Cortex of kidney (tissue), 1 donor: ENCODE measurements at places on chromosomes 4 and X.

DNA sequence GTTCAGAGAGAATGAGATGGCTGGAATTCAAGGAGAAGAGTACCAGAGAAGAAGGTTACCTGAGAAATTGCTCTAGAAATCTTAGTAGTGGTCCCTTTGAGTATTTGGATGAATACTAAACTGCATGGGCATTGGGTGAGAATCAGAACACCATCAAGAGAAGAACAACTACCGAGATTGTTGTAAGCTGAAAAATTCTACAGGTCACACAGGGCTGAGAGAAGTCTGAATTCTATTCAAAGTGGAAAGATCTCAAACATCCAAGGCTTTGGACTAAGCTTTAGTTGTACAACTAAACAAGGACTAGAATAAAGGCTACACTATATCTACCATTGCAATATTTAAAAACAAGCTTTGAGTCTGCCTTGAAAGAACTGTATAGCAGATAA is 40.8 kb downstream of the LRBA start:
- no peak for DNase-seq

DNA sequence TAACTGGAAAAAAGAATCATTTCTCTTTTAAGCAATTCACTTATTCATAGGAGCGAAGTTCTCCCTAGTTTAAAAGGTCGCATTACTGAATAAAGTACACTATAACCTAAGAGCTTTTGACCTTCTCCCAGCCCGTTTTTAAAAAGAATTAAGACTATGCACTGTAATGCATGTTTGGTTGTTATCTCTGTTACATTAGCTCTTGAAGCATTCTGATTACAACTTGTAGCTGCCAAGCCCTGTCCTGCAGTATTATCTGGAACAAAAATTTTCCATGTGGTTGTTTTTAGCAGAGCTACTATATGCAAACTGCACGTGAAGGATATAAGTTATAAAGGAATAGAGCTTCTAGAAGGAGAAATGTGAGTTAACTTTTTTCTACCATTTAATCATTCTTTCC is 8.1 kb downstream of the GAB1 start:
- no peak for DNase-seq

DNA sequence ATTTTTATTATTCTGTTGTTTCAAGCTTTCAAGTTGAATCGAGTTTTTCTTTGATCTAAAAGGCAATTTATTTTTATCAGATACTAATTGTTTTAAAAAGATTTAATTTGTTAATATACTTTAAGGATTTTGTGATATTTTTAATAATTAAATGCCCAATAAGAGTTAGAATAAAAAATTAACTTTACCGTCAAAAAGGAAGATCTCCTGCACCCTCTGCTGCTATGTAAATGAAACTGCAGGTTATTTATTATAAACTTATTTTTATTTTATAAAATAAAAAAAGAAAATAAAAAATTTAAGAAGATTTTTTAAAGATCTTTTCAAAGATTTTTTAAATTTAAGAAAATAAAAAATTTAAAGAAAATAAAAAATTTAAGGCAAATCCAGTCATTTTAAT is 166.1 kb downstream of the CCSER1 start:
- no peak for DNase-seq

DNA sequence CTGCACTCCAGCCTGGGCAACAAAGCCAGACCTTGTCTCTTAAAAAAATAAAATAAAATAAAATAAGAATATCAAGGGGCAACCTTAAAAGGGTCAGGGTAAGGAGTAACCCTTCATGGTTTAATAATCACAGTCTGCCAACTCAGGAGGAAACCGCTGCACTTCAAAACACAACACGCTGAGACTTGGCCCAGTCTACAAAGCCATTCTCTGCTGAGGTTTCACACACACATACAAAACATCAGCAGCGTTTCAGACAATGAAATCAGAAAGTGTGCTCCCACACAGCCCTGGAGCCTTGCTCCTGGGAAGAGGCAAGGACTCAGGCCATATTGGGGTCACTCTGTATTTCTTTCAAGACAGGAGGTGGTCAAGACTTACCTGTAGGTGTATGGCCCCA is 18.3 kb downstream of the SCARB2 start:
- no peak for DNase-seq

DNA sequence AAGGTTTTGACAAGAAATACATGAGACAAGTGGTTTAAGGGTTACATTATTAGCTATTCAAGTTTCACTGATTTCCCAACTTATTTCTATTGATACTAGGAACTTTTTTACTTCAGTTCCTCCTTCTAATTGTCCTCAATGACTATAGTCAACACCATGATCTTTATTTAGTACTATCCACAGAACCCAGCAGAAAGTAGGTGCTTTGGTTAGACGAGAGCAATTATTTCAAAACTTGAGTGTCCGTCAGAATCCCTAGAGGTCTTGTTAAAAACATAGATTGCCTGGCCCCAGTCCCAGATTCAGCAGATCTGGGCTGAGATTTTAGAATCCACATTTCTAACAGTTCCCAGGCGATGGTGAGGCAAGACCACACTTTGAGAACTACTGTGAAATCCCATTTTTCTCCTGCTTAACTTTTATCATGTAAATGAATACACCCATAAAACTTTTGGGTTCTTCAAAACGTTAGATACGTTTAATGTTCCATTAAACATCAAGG is 17.9 kb downstream of the EXOC1 start:
- no peak for DNase-seq

GRCh38 chrX:97159916-97160800 is 276.4 kb downstream of the RPA4 start:
- DNase-seq = no peak

DNA sequence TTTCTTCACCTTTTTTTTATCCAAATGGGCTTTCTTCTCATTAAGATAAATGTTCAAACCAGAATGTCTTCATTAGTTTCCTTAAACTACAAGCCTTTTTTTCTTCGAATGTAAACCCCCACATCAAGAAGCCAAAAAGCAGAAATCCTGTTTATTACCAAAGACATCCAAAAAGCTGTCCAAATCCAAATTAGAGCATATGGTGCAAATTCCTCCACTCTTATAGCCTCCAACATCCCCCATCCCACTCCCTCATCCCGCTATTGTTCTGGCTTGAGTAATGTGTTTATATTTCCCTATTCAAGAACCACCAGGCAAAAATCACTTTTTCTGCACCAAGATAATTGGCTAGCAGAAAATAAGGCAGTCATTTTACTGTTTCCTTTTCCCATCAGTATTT is 315.1 kb upstream of the ADGRL3 start:
- DNase-seq = no peak

GRCh38 chrX:8988446-8988845 is 45.5 kb downstream of the FAM9B start:
- no peak for DNase-seq

- no peak for DNase-seq
These were observed 318.7 kb downstream of the CAMK2D start for GRCh38 chr4:113442826-113443225.

GRCh38 chr4:170198747-170199146 is 109.0 kb upstream of the AADAT start:
- no peak for DNase-seq

- no peak for DNase-seq
These were observed 7.3 kb upstream of the MAGEE1 start for GRCh38 chrX:76420237-76420636.

- DNase-seq = no peak
These were observed 144.7 kb downstream of the ZNF518B start for GRCh38 chr4:10312568-10312967.

GRCh38 chr4:38859501-38859900 is 2.9 kb upstream of the TLR6 start:
- no peak for DNase-seq

- DNase-seq = no peak
These were observed 210.9 kb downstream of the FRMPD4 start for GRCh38 chrX:12349201-12349600.

GRCh38 chr4:185469580-185470154 is 1.9 kb downstream of the CCDC110 start:
- DNase-seq = no peak

- no peak for DNase-seq
These were observed 46.4 kb downstream of the PTPN13 start for GRCh38 chr4:86640469-86640868.

GRCh38 chrX:68421636-68422035 is 11.7 kb downstream of the OPHN1 start:
- DNase-seq = no peak

- DNase-seq = no peak
These were observed 95.4 kb downstream of the SLC2A9 start for GRCh38 chr4:9925750-9926439.

GRCh38 chr4:180751009-180751408 is 1492.2 kb upstream of the TENM3 start:
- no peak for DNase-seq

DNA sequence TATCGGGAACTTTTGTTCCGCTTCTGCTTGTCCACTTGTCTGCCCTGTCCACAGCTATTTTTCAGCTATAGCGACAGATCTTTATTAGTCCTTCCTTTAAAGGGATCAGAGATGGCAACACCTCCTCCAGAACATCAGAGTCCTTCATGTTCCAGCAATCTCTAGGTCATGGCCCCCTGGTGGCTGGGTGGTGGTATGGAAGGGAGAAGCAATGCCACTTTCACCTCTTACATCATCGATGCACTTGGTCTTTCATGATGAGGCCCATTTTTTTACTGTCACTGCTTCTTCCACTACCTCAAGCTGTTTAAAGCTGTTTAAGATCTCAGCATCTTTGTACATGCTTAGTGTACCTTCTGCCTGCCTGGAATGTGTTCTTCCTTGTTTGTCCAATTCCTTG is 106.7 kb downstream of the ARHGAP6 start:
- no peak for DNase-seq

DNA sequence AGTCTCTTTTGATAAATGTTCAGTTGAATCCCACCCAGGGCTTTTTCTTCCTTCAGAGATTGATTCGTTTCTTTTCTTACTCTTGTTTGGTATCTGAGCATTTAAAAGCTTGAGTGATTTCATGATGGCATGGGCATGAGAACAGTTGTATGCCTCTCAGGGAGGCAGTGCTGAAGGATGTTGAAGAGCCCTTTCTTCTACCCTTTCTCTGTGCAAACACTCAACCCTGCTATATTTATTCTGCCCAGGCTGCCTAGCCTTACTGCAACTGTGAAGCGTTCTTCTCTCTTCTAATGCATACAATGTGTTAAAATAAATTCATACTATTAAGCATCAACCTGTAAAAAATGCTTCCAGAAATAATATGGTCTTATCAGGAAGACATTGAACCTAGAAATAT is 367.6 kb upstream of the LCORL start:
- no peak for DNase-seq

- no peak for DNase-seq
These were observed 368.6 kb upstream of the TENM3 start for GRCh38 chr4:181874602-181875001.

GRCh38 chr4:139576219-139576618 is 20.2 kb upstream of the SETD7 start:
- DNase-seq = no peak

- no peak for DNase-seq
These were observed 1.9 kb upstream of the HAUS3 start for GRCh38 chr4:2243681-2244380.

DNA sequence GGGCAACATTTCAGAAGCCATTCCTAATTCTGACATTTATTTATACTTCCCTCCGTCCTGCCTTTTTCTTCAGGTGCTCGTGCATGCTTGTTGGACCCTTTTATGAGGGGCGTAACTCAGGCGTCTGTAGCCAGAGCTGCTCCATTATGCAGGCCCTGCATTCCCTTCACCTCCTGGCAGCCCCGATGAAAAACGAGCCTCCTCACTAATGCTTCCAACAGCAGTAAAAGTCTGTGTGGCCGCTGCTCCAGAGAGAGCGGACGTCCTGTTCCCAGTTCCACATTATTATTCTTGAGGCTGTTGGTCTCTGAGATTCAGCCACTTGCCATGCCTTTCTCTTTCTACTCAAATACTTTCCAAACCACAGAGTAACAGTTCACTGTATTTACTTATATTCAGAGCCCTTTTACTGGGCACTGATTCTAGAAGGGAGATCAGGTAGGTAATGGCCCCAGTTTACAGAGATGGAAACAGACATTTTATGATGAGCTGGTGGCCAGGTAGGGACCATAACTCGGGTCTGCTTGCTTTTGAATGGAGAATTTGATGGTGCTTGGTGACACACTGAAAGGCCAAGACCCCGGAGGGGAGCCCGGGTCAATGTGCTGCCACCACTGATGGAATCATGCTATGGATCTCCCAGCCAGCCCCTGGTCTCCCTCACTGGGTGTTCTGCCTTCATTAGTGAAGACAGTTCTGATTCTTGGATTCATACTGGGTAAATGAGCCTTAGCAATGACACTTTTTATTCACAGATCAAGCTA is 101.0 kb downstream of the GATB start:
- no peak for DNase-seq

- DNase-seq = no peak
These were observed 11.3 kb upstream of the APLN start for GRCh38 chrX:129665916-129666644.

DNA sequence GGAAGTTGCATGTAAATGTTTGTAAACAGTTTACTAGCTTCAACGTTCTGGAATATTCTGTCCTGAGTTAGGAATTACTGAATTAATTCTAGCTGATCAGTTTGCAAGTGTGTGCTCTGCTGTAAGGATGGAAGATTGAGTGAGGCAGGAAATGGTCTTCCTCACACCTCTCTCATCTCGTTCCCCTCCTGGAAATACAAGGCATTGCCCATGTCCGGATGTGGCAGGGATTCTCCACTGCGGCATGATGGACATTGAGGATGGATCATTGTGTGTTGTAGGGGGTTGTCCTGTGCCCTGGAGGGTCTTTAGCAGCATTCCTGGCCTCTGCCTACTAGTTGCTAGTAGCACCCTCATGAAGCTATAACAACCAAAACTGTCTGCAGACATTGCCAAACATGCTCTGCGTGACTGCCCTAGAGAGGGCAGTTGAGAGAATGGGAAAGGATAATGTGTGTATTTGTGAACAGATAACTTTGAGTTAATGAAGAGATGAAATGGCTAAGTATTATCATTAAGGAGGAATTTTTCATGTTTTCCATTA is 12.6 kb downstream of the CA5B start:
- DNase-seq = no peak

DNA sequence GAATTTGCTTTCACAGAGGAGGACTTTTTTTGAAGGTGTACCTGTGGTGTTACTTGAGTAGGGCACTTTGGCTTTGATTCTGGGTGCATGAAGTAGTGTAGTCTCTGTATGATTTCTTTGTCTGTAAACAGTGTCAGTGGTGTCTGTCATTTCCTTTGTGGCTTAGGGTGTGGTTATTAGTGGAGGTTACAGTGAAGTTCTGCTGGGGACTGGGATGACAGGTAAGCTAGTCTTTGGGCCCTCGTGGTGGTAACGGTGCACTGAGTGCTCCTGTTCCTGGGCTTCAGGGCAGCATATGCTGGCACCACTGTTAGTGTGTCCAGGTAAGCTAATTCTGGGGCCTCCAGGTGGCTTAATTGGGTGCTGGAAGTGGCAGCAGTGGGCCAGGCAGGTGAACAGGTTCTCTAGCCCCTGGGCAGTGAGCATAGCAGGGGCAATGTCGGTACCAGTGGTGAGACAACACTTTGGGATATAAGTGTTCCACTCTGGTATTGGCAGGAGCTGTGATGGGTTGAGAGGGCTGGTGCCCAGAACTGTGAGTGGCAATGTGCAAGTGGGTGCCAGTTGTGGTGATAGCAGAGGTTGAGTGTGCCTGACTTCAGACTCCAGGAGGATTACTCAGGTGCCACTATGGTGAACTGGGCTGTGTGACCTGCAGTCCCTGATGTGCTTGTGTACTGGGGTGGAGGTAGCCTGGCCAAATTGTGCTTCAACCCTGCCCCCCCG is 26.0 kb upstream of the VSIG1 start:
- DNase-seq = no peak

- DNase-seq = no peak
These were observed 62.7 kb downstream of the MAML3 start for GRCh38 chr4:140091305-140091704.

- no peak for DNase-seq
These were observed 116.4 kb downstream of the ANAPC4 start for GRCh38 chr4:25493466-25493865.

GRCh38 chr4:108172753-108173598 is 4.2 kb upstream of the LEF1 start:
- no peak for DNase-seq
